Cortex of kidney (tissue), 1 donor: ENCODE measurements at places on chromosomes 7 and 10.

DNA sequence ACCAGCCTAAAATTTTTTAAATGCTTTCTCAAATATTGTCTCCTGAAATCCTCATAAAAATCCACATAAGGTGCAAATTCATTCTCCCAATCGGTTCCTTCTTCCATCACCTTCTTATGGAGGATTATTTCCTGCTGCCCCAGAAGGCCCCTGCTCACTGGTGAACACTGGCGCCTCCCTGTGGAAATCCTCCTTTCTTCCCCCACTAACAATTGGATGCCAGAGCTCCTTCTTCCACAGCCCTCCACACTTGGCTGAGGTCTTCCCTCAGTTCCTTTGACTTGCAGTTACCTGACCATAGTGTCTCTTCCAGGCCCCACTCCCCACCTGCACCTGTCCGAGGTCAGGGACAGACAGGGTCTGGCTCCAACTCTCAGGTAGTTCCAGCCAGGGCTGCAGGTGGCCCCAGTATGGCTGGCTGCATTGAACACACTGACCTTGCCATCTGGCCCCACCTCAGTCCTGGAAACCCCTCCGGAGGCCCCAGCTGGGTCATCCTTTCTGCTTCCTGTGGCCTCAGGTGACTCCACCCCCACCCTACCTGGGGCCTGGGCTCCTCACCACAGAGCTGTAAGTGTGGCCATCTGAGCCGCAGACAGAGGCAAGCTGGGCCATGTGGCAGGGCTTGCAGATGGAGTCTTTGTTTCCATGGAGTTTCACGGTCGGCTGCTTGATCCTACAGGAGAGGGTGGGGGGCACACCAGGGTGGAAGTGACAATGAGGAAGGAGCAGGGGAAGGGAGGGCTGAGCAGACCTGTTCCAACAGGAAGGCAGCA lies 18.4 kb downstream of the SPOCK2 start:
- no peak for DNase-seq

GRCh38 chr7:78014401-78014800 lies 215.8 kb downstream of the PHTF2 start:
- DNase-seq = no peak

DNA sequence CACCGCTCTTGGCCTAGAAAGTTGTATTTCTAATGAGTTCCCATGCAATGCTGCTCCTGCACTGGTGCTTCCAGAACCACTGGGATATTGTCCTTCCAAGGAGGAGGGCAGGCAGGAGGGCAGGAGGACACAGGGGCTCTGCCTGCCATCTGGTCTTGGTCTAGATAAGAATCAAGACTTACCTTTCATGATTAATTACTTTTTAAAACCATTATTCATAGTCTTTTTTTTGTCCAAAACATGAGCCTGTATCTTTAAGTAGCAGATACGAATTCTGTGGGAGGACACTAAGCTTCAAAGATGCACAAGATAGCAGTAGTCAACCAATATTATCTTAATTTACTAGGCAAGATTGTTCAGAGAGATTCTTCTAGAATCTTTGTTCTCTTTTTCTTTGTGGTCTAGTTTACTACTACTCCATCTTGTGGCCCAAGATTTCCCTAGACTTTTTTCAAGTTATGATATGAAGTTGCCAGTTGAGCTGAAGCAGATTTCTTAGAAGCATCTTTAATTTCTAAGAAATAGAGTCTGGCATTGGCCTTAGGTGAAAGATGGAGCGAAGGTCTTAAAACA lies 57.6 kb downstream of the RBM33 start:
- no peak for DNase-seq

GRCh38 chr7:29457565-29458011 lies 106.0 kb upstream of the PRR15 start:
- no peak for DNase-seq

- no peak for DNase-seq
These were observed 34.6 kb upstream of the UNCX start for GRCh38 chr7:1197997-1198625.

- no peak for DNase-seq
These were observed 194.7 kb downstream of the GALNT17 start for GRCh38 chr7:71326595-71326994.

- no peak for DNase-seq
These were observed 15.5 kb upstream of the LARP4B start for GRCh38 chr10:947051-947450.

DNA sequence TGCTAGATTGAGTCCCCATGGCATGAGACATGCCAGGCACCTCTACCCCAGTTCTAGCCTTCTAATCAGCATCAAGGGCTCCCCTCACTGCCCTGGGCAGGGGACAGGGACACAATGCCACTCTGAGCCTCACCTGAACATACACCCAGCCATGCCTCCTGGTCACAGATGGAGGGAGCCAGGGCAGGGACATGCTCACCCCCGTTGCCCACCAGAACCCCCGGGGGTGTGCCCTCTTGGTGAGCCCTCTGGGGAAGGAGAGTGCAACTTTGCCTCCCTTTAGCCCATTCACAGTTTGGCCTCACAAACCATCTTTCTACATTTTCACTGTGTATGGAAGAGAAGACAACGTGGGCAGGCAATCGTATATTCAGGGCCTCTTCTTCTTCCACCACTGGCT lies 167.2 kb downstream of the LCOR start:
- no peak for DNase-seq

- no peak for DNase-seq
These were observed 39.9 kb upstream of the WNT16 start for GRCh38 chr7:121288894-121289293.

GRCh38 chr10:96369890-96370583 lies 11.2 kb upstream of the OPALIN start:
- no peak for DNase-seq

DNA sequence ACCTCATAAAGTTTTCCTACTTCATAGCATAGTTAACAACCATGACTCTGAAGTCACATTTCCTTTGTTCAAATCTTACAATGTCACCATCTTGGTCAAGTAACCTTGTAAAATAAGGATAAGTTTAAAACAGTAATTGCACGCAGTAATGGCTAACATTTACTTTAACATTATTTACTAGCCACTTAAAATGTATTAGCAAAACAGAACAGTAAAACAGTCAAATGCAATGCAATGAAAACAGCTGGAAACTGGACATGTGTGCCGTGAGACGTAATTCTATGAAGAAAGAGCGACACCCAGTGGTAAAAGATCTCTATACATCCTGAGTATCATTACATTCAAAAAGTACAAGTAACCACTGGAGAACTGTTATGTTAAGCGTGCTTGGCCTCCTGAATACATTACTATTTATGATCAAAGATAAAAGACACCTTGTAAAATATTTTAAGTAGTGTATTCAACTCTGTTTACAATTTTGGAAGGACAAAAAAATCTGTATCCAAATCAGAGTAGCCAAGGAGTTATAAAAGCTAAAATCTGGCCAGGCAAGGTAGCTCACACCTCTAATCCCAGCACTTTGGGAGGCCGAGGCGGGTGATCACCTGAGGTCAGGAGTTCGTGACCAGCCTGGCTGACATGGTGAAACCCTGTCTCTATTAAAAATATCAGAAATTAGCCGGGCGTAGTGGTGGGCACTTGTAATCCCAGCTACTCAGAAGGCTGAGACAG lies 27.2 kb downstream of the ATE1 start:
- no peak for DNase-seq

- peak; percentile 7 for DNase-seq
These were observed 804 bp downstream of the FRAT1 start for GRCh38 chr10:97319671-97320479.

- DNase-seq = no peak
These were observed 55.2 kb downstream of the FHIP2A start for GRCh38 chr10:114876602-114877300.

DNA sequence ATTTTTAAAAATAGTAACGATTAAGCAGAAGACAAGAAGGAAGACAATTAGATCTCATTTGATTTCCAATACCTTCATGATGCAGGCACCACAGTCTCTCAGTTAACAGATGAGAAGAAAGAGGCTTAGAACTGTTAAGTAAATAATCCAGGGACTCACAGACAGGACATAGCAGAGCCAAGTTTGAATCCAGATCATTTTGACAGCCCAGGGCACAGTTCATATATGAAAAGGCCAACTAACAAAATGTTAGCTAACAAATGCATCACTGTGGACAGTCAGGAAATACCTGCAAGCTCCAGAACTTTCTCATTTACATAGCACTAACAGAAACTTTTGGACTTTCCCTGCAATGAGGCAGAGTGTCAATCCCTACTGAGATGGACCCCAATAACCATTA lies 4.2 kb upstream of the NPSR1 start:
- no peak for DNase-seq

DNA sequence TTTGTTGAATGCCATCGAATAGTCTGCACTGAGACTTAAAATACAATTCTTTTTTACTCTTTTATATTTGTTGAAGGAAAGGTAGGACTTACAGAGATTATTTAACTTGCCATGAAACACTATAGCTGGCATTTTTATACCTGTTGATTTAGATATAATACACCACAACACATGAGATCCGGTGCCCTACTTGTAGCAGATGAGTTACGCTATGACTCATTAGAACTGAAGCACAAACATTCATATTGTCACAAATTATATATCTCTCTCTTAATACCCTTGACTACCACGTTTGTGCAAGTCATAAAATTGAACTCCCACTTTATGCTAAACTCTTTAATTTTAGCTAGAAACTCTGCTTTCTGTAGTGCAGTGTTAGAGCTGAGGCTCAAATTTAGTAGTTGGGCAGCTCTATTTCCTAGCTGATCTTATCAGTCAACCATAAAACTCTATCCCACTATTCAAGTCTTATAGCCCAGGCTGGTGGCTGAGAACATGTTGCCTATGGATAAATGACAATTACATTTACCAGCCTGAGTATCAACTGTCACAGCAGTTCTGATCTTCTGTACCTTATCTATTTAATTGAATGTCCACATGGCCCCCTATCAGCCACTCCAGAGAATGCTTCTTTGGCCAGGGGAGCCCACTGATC lies 137.4 kb upstream of the SEMA3D start:
- no peak for DNase-seq

- DNase-seq = no peak
These were observed 35.6 kb upstream of the GRB10 start for GRCh38 chr7:50818324-50818723.

DNA sequence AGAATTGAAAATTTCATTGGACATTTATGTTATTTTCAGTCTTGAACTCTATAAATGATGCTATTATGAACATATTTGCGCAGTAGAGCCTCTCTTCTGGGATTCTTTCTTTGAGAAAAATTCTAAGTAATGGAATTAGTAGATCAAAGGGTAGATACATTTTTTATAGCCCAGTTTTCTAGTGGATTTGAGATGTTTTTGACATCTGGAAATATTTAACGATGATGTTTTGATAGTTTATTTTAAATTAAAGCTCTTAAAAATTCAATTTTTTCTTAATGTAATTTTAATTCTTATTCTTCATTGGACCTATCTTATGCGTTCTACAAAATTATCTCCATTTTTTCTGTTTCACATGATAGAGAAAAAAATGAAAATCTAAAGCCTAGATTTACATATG lies 103.0 kb downstream of the ADAM22 start:
- no peak for DNase-seq
